Mammary epithelial cell (primary cell): ENCODE measurements at places on chromosomes 6 and 20. TPM values are rescaled to one million over a fixed set of nuclear protein-coding genes. Genes with fewer than 3 reads are reported as not detected.

- DNase-seq: peak; percentile 32
Measured at GRCh38 chr6:162343936-162344645, 383.5 kb downstream of the PRKN start.

DNA sequence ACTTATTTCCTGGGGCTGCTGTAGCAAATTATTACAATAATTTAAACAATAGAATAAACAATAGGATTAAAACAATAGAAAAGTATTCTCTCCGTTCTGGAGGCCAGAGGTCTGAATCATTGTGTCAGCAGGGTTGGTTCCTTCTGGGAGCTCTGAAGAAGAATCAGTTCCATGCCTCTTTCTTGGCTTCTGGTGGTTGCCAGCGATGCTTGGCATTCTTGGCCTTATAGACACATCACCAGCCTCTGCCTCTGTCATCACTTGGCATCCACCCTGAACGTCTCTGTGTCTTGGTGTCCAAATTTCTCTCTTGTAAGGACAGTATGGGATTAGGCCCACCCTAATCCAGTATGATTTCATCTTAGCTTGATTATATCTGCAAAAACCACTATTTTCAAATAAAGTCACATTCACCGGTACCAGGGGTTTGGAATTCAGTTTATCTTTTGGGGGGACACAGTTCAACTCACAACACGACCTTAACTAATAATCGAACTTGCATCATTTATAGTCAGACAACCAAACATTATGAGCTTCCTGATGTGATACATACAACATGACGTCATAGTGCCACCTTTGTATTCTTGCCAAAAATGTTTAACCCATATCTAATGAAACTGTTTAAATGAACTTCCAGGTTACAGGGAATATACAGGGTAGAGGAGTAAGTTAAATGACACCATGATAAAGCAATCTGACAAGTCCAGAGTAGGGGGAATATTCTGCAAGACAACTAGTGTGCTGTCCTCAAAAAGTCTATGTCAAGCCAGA is 84.7 kb upstream of the RNF24 start:
- DNase-seq: peak; percentile 48

DNA sequence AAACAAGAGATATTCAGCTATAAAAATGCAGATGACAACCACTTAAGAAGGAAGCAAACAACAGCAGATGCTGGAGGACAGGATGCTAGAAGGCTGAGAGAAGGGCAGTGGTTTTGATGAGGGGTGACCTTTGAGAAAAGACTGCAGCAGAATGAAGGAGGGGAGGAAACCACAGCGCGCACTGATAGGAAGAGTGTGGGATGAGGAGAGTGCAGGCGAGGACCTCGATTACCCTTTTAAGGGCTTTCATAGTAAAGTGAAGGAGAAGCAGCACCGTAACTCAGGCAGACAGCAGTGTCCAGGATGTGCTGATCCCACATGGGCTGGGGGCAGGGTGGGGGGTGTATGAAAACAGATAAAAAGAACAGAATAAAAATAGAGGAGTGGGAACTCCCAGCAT is 19.2 kb downstream of the ZBTB2 start:
- DNase-seq: no peak

The GSTA1 gene
- not detected for polyA plus RNA-seq

The LRRC73 gene
- polyA plus RNA-seq: 0.75 TPM
